ENCODE measurements at places on chromosomes 13 and 19.

DNA sequence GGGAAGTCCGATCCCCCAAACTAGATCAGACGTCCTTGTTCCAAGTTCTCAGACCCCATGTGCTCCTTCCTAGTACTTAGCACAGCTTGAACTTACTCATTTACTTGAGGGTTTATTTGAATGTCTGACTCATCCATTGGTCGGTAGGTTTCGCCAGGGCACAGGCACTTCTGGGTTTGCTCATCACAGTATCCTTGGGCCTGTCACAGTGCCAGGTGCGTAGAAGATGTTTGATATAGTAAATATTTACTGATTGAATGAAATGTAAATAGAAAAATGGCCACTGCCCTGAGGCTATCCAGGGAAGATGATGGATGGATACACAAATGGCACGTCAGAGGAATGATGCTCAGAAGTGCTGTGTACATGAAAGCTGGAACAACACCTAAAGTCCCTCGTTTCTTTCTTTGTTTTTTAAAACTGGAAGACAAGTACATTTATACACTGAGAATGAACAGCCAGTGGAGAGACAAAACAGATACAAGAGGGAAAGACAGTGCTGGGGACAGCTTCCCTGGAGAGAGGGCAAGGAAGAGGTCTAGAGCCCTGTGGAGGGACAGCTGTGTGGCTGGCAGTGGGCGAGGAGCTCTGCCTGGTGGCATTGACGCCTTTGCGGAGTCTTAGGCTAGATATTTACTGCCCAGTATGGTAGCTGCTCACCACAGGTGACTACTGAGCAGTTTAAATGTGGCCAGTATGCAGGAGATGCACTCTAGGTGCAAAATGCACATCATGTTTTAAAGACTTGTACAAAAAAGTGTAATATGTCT, 31.2 kb upstream of the KL start:
- DNase-seq: no peak

DNA sequence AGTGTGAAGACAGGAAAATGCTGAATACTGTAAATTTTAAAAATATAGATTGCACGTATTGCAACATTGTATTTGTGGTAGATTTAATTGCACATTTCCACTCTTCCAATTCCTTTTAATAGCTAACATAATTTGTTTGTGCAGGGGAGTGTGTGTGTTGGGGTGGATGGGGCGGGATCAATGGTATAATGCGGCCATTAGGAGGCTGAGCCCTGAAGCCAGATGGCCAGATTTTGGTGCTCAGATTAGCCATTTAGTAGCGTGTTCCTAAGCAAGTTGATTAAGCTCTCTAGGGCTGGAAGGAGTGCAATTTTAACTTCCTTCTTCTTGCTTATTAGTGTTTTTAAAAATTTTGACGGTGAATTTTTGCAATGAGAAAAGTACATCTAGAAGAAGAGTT, 5.8 kb downstream of the OXGR1 start:
- no peak for DNase-seq

DNA sequence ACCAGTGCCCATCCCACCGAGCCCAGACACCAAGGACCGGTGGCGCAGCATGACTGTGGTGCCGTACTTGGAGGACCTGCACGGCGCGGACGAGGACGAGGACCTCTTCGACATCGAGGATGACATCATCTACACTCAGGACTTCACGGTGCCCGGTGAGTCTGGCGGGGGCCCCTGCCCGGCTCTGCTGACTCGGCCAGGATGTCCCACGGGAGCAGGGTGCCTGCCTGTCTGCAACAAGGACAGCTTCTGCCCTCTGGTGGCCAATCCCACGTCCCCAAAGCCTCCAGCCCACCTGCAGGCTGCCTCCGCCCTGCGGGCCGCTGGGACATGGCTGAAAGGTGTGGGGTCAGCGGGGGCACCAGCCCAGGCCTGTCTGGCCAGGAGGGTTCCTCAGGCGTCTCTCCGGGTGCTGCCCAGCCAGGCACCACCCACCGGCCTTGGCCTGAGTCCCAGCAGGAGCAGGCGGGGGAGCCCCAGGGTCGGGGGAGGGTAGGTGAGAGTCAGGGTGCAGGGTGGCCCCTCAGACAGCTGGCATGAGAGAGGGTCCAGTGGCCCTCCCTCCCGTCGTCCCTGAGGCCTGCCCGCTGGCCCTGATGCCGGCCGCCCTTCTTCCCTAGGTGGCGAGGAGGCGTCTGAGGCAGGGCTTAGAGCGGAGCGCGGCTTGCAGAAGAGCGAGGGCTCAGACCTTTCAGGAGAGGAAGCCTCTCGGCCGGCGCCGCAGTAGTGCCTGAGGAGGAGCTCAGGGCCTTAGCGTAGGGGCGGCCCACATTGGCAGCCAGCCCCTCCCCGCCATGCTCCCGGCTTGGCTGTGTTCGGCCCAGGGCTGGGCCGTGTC, 14.6 kb downstream of the CBARP start:
- no peak for DNase-seq

DNA sequence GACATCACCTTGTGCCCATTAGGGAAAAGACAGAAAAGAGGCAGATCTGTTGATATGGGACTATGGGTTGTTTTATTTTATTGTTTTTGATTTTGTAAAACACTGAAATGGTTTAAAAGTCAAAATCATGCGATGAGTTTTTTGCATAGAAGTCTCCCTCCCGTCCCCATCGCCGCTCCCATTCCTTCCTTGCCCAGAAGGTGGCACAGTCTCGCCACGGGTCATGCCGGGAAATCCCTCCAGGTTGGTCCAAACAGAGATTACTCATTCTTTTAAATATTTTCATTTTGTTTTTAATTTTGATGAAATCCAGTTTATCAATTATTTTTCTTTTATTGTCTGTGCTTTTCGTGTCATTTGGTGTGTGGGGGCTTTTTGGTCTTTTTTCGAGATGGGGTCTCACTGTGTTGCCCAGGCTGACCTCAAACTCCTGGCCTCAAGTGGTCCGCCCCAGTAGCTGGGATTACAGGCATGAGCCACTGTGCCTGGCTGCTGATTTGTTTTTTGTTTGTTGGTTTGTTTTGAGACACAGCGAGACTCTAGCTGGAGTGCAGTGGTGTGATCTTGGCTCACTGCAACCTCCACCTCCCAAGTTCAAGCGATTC, 9.2 kb downstream of the PGPEP1 start:
- no peak for DNase-seq

DNA sequence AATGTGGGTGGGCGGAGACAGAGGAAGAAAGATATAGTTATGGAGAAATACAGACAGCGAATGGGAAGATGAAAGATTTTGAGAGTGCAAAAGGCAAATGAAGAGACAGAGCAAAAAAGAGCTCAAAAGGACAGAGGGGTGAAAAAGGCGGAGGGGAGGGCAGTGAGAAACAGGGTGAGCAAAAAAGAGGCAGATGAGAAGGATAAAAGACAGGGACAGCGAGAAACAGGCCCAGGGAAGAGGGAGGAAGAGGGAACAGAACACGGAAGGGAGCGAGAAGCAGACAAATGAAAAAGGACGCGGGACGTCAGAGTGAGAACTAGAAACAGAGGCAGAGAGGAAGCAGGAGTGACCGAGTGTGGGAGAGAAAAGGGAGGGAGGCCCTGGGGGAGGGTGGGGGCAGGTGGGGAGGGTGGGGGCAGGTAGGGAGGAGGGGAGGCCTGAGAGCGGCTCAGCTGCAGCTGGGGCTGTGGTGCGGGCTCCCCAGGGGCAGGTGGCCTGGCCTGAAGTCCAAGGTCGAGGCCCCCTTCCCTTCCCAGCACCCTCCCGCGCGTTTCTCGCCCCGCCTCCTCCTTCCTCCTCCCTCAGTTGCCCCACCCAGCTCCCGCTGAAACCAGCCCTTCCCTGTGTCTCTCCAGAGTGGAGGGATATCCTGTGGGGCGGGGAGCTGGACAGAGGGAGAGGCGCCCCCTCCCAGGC, 2.9 kb downstream of the KLK1 start:
- DNase-seq: no peak

GRCh38 chr13:22993148-22993547, 187.6 kb upstream of the SGCG start:
- no peak for DNase-seq

- DNase-seq: no peak
Observed at GRCh38 chr13:86633346-86633745, 834.1 kb upstream of the SLITRK6 start.
